ENCODE measurements at places on chromosomes 2 and 18.

GRCh38 chr2:102253140-102253752 is 58.1 kb upstream of the IL1RL1 start:
- no peak for DNase-seq

- DNase-seq: no peak
Measured at GRCh38 chr2:161488879-161489278, 72.8 kb downstream of the TBR1 start.

GRCh38 chr2:63692002-63692606 is 103.3 kb downstream of the MDH1 start:
- no peak for DNase-seq

DNA sequence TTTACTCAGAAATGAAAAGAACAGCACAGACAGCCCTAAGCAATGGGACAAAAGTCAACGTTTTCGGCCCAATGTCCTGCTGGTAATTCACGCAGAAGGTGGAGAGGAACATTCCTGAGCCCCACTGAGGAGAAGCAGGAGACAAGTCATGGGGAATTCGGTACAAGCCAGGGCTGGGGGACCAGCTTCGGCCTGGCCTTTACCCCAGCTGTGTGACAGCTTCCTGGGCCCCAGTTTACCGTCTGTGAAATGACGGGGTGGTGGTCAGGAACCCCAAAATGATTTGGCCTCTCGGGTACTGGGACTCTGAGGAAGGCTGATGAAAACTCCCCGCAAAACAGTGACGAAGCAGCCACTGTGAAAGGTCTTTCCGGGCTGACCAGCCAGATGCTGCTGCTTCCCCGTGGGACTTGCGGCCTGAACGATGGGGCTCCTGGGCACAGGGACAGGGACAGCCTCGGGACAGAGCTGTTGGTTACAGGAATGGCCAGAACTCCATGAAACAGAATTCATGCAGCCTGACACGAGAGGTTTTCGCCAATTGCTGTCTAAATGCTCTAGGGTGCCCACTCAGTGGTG is 21.6 kb downstream of the KIF1A start:
- no peak for DNase-seq

DNA sequence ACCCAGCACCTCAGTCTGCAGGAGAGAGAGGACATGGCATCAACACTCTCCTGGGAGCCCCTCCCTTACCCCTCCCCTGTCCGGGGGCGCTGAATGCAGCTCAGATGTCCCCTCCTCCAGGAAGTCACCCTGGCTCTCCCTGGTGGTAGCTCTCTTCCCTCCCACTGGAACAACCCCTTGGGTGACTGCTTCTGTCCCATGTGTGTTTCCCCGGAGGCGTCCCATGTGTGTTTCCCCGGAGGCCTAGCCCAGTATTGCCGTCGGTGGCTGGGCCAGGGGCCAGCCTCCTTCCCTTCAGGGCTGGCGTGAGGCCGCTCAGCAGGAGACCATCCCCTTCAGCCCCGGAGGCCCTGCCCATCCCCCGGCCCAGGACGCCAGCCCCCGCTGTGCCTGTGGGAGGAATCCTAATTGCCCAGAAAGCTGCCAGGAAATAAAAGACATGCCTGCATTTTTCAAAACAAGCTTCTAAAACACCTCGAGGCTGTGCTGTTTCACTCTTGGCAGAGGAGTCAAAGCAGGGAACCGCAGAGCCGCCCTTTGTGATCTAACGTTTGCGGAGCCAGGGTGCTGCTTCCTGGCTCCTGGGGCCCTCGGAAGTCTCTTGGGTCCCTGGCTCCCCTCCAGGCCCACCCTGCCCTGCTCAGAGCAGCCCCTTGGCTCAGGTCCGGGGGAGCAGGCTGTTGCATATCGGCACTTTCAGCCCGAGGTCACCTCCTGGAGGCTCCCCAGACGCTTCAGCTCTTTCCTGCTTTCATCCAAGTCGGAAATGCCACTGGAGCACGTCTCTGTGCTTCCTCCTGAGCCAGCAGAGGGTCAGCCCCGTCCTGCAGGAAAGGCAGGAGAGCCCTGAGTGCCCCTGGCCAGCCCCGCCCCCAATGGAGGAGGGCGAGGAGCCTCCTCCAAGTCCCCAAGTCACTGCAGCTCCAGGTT is 11.4 kb downstream of the SNED1 start:
- DNase-seq: no peak

- no peak for DNase-seq
Measured at GRCh38 chr2:181185421-181185820, 205.0 kb downstream of the UBE2E3 start.

GRCh38 chr2:40394031-40394430 is 57.9 kb downstream of the SLC8A1 start:
- DNase-seq: no peak

GRCh38 chr2:26300234-26300925 is 45.6 kb upstream of the SELENOI start:
- no peak for DNase-seq

DNA sequence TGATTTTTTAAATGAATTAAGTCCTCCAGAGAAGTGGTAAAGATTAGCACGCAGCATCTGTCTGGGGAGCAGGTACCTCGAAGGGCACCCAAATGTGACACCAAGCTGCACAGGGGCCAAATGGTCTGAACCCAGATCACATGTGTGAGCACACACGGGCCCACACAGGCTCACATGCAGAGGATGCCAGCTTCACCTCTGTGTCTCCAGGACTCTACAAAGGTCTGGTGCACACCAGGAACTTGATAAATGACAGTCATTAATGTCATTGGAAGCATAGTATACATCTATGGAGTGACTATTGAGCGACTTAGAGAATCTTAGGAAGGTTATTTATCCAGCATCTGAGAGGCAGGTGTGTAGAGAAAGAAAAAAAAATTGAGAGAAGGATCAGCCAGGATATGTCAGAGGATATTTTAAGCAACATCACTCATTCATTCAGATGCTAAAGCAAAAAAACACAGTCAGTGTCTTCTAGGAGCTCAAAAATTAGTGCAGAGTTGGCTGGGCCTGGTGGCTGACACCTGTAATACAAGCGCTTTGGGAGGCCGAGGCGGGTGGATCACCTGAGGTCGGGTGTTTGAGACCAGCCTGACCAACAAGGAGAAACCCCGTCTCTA is 23.2 kb downstream of the GYPC start:
- DNase-seq: no peak

- DNase-seq: no peak
Measured at GRCh38 chr2:26849056-26849999, 1.4 kb downstream of the DPYSL5 start.

DNA sequence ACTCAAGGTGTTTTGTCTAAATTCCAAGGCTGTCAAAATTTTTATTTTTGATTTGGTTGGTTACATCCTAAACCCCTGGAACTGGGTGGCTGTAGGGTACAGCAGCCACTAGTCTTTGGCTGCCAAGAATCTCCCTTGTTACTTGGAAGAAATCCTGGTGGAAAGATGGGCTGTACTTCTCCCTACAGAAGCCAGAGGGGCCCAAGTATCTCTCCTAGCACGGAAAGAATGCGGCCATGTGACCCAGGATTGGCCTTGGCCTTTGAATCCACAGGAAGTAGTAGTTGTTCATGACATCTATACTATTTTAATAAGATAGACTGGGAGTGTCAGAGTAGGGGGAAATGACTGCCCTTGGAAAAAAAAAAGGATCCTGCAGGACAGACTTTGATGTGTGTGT is 54.4 kb upstream of the MYO3B start:
- no peak for DNase-seq

- DNase-seq: no peak
Measured at GRCh38 chr18:11859903-11860407, 8.7 kb downstream of the CHMP1B start.

DNA sequence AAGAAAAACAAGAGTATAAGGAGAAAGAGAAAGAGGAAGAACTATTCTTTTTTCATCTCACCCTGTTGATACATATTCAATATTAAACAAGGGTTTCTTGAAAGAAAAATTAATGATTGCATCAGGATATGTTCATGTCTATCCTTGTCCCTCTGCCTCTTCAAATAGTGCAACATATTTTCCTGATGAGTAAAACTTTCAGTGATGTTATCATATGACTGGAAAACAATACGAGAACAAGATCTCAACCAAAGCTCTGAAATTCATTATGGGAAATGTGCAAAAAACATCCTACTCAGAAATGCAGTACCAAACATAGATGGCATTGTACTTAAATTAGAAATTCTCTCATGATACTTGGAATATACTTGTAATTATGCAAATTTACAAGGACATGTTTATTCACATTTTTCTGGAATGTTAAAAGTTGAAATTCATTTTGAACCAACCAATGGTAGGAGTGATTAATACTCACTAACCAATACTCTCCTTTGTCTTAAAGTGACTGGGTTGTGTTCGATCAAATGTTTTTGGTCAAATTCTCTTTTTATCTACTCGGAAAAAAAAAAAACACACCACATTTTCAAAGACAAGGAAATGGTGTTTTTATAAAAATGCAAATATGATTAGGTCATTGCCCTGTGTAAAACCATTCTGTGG is 148.9 kb upstream of the GULP1 start:
- DNase-seq: no peak

DNA sequence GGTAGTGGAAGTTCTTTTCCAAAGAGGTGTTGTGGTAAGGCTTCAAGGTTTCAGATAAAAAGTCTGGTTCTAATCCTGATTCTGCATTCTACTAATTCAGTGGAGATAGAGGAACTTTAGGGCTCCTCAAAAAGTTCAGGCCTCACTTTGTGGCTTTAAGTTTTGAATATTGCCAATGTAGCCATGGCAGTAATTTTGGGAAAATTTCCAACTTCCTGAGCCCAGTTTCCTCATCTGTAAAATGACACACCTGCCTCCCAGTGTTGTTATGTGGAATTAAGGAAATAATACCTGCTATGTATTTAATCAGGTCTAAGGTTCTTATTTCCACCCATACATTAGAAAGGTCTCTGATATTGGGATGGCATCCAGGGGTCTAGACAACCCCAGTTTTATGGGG is 147.6 kb upstream of the ITGA6 start:
- DNase-seq: no peak

DNA sequence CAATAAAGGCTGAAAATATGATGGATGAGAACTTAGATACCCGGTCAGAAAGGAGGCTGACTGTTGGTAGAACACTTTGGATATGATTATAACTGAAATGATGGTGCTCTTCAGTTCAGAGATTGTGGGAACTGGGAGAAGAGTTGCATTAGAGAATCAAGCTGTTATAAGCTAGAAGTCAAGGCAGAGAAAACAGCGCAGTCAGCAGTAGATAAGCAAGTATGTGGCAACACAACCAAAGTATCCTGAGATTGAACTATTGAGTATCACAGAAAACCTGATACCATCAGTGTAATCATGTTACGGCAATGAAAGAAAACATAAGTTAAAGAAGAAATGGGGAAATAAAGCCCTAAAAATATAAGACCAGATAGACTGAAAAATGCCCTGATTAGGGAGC is 633.9 kb upstream of the LRRTM1 start:
- DNase-seq: no peak

DNA sequence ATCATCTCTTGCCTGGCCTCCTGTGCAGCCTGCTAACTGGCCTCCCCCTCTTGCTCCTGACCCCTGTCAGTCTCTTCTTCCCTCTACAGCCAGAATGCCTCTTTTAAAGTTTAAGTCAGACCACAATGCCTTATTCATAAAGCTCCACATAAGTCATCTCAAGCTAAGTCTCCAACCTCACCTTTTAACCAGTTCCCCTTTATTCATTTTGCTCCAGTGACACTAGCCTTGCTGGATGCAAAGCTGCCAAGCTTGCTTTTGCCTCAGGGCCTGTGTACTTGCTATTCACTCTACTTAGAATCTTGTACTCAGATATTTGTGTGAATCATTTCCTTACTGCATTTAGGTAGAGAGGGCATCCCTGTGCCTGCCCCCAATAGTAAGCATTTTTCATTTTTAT is 180.9 kb downstream of the PDE1A start:
- DNase-seq: no peak

- DNase-seq: no peak
Measured at GRCh38 chr2:25342372-25343186, 854 bp upstream of the DNMT3A start.

DNA sequence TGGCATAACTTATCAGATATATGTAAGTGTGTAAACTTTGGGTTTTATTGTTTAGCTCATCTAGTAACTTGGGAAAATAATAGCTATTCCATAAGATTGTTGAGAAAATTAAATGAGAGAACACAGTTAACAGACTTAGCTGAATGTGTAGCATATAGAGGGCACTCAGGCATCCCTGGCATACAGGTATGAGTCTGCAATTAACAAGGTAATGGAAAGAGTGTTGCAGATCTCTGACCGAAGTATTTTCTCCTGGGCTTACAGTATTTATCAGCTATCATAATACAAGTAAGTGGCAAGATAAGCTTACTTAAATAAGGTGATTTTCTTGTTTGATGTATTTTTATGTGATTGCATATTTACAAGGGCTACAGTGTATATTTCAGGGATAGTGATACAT is 7.9 kb upstream of the COBLL1 start:
- DNase-seq: no peak

- DNase-seq: no peak
Measured at GRCh38 chr18:31801078-31801477, 40.4 kb upstream of the SLC25A52 start.

DNA sequence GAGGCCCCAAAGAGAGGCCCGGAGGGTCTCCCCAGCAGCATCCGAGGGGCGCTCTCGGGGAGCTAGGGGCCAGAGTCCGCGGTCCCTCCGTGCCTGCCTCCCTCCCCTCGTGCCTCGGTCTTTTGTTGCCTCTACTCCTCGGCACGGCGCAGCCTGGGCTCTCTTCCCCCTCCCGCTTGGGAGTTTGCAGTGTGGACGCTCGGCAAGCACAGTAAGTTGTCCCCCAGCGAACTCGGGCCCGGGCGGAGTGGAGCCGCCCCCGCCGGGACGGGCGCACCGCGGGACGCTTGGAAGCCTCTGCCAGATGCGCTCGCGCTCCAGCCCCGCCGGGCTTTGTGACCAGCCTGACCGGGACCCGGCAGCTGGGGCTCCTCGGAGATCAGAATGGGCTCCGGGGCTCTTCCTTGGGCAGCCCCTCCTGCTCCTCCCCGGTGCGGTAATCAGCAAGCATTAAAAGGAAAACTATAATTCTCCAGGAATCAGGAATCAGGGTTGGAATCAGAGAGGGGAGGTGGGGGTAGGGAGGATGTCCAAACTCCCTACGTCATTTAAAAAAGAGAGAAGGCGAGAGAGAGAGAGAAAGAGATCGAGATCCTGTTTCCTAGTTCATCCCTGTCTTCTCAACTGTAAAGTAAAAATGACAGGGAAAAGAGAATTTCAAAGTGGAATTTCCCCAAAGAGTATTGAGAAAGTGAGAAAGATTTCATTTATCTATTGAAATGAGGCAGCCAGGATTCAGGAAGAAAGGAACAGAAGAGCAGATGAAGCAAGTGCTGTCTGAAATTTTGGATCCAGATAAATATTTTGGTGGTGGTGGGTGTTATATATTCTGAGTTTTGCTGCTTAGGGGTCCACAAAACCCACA is 786 bp upstream of the TMEM200C start:
- no peak for DNase-seq
